ENCODE measurements at places on chromosomes 6 and 20.
A peak's percentile ranks its signal among the peaks of the same experiment; 100 is the strongest.

- no peak for DNase-seq
Observed at GRCh38 chr6:108167449-108168089, 1.7 kb downstream of the NR2E1 start.

DNA sequence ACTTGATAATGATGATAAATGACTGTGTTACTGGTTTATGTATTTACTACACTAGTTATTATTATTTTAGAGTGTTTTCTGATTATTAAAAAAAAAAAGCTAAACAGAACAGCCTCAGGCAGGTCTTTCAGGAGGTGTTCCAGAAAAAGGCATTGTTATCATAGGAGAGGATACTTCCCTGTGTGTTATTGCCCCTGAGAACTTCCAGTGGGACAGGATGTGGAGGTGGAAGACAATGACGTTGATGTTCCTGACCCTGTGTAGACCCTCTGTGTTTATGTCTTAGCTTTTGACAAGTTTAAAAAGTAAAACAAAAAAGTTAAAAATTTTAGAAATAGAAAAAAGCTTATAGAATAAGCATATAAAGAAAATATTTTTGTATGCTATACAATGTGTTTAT, 49.1 kb downstream of the NCOA7 start:
- no peak for DNase-seq

- DNase-seq: no peak
Observed at GRCh38 chr20:52798124-52798523, 174.0 kb upstream of the TSHZ2 start.

DNA sequence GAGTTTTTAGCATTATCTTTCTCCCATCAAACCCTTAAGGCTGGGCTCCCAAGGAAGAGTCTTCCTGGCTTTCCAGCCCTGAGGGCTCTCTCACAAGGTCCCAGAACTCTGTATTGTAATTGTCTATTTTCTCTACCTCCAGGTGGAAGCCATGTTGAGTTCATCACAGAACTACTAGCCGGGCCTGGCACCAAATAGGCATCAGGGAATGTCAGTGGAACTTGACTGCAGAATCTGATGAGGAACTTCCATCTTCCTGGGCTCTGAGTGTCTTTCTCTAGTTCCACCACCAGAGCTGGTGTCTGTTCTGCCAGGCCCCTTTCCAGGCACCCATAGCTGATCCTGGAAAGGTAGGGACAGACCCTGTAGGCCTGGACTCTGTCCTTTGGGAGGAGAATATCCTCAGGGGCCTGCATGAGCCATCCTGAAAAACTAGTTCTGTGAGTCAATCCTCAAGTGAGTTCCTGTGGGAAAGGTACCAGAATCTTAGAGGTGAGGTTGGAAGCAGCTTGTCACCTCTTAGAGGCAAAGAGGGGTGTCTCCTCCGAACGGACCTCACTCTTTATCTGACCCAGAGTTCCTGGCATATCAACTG, 11.1 kb upstream of the TOP1 start:
- no peak for DNase-seq

DNA sequence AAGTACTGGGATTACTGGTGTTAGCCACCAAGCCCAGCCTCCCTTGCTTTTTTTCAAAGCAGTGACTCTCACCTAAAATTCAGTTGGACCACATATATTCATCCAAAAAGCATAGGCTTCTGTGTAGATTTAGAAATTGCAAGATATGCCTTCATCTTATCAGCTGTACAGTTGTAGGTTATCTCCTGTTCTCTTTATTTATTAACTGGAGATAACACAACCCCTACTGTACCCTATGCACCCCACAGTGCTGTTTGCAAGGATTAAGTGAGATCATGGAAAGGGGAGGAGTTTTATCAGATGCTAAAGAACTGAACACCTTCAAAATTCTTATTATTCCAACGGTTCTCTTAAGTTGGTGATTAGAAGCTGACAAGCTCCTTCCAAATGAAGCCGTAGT, 164.4 kb upstream of the JARID2 start:
- DNase-seq: no peak

- DNase-seq: no peak
Observed at GRCh38 chr6:137736911-137737310, 130.1 kb upstream of the TNFAIP3 start.

DNA sequence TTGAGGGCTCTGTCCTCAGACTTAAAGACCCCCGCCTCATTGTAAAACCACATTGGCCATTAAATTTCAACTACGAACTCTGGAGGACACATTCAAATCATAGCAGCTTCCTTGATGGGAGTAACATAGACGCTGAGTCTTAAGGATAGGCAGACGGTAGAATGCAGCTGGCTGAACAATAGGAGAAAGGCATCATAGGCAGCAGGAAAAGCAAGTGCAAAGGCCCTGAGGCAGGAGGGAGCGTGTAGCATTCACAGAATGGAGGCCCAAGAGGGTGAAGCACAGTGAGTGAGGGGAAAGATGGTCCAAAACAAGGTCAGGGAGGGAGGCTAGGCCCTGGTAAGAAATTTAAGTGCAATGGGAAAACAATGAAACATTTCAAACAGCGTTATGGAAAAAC, 8.6 kb upstream of the PFDN4 start:
- DNase-seq: no peak

- no peak for DNase-seq
Observed at GRCh38 chr20:330233-331149, 5.1 kb downstream of the SOX12 start.

DNA sequence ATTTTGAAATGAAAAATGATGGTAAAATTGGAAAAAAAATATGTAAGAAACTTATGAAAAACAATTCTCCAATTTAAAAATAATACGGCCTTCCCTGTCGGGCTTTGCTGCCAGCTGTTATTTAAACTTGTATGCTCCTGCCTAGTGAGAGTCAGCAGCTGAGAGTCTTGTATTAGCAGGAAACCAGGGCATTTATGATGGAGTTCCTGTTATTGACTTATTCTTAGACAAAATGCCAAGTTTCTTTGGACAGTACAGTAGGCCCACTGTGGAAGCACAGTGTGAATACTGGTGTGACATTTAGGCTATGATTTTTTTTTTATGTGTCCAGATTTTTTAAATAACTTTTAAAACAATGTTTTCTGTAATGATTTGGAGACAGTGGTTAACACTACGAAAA, 42.1 kb downstream of the GMDS start:
- DNase-seq: no peak

GRCh38 chr6:156781861-156782631, 4.9 kb downstream of the ARID1B start:
- no peak for DNase-seq

GRCh38 chr6:99933129-99933528, 60.9 kb downstream of the MCHR2 start:
- no peak for DNase-seq

GRCh38 chr20:24995741-24996448, 3.3 kb upstream of the APMAP start:
- DNase-seq: no peak

DNA sequence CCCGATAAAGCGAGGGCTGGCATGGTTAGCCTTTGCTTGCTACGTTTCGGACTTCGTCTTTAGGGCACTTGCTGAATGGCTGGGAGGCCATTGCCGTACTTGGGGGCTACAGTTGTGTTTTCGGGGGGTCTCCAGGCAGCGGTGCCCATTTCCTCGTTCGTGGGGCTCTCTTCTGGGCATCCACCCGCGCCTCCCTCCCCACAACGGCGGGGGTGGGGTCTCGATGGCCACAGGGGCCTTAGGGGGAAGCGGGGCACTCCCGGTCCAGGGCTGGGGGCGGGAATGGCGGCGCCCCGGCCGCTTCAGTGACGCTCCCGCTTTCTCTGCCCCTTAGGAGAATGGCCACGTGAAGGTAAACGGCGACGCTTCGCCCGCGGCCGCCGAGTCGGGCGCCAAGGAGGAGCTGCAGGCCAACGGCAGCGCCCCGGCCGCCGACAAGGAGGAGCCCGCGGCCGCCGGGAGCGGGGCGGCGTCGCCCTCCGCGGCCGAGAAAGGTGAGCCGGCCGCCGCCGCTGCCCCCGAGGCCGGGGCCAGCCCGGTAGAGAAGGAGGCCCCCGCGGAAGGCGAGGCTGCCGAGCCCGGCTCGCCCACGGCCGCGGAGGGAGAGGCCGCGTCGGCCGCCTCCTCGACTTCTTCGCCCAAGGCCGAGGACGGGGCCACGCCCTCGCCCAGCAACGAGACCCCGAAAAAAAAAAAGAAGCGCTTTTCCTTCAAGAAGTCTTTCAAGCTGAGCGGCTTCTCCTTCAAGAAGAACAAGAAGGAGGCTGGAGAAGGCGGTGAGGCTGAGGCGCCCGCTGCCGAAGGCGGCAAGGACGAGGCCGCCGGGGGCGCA, 2.4 kb downstream of the MARCKS start:
- DNase-seq: no peak

- DNase-seq: no peak
Observed at GRCh38 chr6:44050872-44051505, 76.3 kb downstream of the MRPL14 start.

DNA sequence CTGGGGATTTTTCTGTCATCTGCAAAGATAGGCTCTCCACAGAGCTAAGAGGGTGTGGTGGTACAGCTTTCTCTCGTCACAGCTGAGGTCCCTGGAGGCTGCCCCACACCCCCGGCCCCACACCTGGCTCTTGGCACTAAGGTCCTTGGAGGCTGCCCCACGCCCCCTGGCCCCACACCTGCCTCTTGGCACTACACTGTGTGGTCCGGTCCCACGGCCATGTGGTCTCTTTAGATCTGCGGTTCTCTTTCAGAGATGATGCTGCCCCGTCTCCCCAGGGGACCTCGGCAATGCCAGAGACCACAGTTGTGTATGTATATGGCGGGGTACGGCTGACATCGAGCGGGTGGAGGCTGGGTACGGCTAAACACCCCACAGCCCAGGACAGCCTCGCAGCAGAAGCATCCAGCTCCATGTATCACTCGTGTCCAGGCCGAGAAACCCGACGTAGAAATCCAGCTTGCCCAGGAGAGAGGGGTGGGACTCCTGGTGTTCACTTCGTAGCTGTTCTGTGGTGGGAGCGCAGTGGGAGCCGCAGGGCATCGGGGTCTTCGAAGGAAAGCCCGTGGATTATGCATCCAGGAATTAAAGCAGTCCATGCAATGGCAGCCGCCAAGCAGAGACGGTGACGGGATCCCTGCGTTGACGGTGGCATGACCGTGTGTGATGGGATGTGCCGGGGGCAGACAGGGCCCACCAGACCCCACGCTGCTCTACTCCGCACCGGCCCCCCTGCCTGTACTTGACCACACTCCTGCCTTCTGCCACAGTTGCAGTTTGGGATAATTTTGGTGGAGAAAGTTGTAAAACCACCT, 292.1 kb downstream of the CDH4 start:
- no peak for DNase-seq

DNA sequence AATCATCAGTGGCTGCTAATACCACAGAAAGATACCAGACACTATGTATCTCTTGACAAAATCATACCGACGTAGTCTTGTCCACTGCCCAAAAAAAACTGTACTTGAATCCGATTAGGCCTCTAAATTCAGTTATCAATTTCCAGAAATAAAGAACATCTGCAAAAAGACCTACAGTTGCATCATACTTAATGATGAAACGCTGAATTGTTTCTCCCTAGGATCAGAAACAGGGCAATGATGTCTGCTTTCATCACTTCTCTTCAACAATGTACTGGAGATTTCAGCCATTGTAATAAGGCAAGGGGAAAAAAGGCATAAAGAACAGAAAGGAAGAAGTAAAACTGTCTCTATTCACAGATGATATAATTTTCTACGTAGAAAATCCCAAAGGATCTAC, 152.0 kb downstream of the TASP1 start:
- no peak for DNase-seq

DNA sequence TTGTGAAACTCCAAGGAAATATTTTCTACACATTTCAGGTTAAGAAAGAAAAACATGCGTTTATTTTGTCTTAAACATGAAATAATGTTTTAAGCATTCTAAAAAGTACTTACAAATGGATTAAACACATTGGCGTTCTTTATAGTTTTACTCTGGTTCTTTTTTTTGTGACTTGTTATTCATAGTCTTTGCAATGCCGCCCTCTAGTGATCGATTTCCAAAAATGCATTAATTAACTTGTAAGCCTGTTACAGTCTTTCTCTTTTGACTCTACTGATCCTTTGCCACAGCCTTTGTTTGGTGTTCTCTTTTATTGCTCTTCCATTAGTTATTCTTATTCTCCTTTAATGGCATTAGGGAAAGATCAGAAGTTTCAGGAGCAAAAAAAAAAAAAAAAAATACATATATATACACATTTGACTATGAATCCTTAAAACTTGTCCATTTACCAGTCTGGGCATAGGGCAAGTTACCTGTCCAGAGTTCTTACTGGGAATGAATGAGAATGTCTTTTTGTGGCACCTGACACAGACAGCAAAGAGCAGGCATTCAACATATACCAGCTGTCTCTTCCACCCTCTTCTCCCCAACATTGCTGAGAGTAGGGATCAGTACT, 59.9 kb downstream of the MACROD2 start:
- peak; percentile 55 for DNase-seq

- DNase-seq: no peak
Observed at GRCh38 chr6:100504786-100505737, 40.3 kb upstream of the SIM1 start.

DNA sequence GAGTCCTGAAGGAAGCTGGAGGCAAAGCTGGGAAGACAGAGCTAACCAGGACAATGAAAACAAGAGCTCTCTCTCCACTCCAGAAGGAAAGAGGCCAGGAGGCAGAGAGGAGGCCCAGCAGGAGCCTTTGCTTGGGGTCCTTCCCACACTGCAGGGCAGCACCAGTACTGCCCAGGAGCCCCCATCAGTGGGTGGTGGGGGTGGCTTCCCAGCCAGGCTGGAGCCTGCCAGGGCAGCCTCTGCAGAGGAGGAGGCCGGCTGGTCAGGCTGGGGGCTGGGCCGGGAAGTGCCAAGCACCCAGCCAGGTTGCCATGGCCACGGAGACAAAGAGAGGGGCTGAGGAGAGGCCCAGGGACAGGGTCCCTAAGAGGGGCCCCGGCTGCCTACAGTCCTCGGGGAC, 33.4 kb downstream of the PREX1 start:
- DNase-seq: no peak

- no peak for DNase-seq
Observed at GRCh38 chr20:755941-756340, 12.4 kb downstream of the SLC52A3 start.

DNA sequence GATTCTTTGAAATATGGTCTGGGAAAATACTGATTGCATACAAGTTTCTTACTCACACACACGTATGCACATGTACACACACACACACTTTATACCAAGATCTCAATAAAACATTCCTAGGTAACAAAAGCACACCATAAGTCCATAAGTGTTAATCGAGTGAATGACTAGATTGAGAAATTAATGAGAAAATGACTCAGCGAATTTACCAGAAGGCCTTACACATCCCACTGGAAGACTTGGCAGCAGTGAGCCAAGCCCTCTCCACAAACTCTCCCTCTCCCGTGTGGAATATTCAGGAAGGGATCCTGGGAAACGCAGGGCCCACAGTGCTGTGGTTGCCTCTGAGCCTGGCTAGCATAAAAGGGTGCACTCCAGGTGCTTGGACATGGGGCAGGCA, 227.2 kb downstream of the LY86 start:
- DNase-seq: no peak

DNA sequence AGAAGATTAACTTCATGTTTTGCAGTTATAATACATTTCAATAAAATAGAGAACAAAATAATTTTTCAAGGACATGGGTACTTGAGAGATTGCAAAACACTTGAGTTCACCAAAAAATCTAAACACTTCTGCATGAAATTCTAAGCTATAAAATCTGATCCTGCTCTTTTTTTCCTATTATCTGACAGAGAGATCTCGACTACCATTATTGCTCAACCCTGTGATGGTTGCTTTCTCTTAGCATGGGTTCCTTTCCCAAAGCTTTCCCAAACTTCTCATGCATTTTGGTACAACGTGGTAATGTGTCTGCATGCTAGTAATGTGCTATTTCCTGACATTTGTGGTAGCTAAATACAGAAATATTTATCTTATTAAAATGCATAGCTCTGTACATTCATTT, 1243.1 kb upstream of the ADGRB3 start:
- no peak for DNase-seq

Measured in right renal cortex interstitium (tissue), 3 donors.